Endothelial cell (in vitro differentiated cells): ENCODE measurements at places on chromosomes 3 and 15.

DNA sequence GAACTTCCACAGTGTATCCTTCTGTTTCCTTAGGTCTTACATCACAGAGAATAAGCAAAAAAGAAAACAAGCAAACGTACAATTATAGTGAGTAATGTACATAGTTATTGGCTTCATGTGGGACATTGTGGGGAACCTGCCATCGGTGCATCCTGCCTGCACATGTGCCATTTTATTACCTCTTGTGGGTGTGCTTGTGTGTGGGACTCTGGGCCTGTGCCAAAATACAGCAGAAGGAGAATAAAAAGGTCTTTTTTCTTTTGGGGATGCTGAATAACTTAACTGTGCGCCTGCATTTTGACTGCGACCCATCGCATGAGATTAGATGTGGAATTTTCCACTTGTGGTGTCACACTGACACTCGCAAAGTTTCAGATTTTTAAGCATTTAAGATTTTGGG lies 169.6 kb upstream of the DCBLD2 start:
- no peak for DNase-seq

- DNase-seq: peak; percentile 70
Observed at GRCh38 chr3:34106879-34107278, 308.4 kb downstream of the PDCD6IP start.

GRCh38 chr15:40092979-40093869 lies 15.5 kb downstream of the BMF start:
- DNase-seq: no peak

- DNase-seq: no peak
Observed at GRCh38 chr15:85497172-85497569, 116.8 kb downstream of the AKAP13 start.

- DNase-seq: peak; percentile 54
Observed at GRCh38 chr3:49017971-49018706, at the start of gene DALRD3. Gene DALRD3 (minus strand): TSS chr3:49018580. CDS start chr3:49018564, 16 bp downstream.

- DNase-seq: no peak
Observed at GRCh38 chr15:65082303-65082953, 5.9 kb downstream of the KBTBD13 start.

- DNase-seq: no peak
Observed at GRCh38 chr15:80559320-80559693, 135.8 kb upstream of the ABHD17C start.

DNA sequence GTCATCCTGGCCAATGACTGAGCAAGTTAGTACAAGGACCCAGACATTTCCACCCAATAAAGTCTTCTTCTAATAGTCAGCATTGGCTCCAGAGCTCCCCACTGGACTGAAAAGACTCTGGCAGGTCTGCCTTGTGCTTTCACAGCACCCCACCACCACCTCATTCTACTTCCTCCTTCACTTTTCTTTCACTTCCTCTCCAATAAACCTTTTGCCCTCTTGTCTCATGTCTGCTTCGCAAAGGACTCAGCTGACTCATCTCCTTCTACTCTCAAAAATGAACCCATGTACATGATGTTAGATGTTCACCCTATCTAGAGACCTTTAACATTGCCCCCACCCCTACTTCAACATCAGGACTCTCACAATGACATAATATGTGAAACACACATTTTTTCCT lies 181.0 kb upstream of the PPP2R3A start:
- DNase-seq: no peak

DNA sequence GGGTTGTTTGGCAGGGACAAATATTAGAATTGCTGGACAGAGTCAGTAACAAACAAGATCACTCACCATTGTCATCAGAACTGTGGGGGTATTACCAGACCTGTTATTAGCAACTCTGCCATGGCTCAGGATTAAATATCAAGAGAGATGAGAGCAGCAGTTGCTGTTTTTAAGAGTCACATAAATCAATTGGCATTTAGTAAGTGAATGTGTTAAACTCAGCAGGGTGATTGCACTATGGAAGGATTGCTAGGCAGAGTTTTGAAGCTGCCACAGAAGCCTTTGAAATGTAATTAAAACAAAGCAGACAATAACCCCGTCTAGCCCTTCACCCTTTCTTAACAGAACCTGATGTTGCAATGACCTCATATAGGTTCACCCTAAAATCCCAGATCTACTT lies 238.8 kb downstream of the GAP43 start:
- DNase-seq: no peak

GRCh38 chr3:197804511-197804910 lies 13.5 kb downstream of the LRCH3 start:
- no peak for DNase-seq

DNA sequence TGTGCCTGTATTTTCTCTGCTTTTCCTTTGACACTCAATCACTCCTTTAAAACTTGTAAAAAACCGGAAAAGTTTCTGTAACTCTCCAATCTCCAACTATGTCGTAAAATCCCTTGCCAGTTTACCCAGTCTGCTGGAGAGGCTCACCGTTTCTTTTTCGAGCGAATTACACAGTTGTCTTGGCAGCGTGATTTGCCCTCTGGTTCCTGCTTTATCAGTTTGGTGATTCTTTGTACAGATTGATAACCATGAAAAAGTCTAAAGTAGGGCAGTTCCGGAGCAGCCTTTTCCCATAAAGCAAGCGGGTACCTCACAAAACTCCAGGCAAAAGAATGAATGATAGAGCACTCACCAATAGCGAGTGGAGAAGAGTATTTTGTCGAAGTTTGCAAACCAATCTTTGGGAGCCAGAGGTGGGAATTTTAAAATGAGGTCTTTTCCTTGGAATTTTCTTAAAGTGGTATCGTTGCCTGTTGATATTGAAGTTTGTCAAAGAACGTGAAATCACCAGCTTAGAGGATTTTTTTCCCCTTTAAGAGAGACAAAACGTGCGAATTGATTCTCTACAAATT lies at the start of gene TTC23:
Gene TTC23, minus strand, starts transcription at position 312 of the 572 bp plus-strand sequence. CDS start 20,869 bp downstream, outside the sequence.
- DNase-seq: peak; percentile 19

GRCh38 chr15:73226093-73226814 lies 142.5 kb downstream of the HCN4 start:
- no peak for DNase-seq

GRCh38 chr15:69217381-69217780 lies 56.9 kb downstream of the GLCE start:
- no peak for DNase-seq

GRCh38 chr3:77931255-77932009 lies 891.5 kb downstream of the ROBO2 start:
- no peak for DNase-seq

DNA sequence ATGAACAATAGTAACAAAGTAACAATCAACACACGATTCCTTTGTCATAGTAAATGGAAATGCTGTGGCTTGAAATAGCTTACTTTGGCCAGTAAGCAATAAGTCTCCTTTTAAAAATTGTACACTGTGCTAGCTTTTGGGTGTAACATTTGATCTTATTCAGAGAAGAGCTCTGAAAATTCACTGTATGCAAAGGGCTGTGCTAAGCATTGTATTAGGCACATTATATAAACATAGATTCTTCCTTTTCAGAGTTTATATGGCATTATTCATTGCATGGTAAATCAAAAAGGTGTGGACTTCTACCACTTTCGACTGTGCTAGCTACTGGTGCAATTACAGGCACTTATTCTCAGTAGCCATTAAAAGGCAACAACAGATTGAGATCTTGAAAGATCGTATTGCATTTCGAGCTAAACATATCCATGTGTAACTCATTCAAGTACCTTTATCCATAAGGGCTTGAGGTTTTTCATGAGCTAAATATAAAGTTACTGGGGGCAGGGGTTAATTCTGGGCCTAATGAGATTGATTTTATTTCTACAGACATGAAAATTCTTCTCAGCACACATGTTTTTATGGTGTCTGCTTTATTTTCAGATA lies 246.8 kb downstream of the NR1D2 start:
- DNase-seq: no peak

- DNase-seq: no peak
Observed at GRCh38 chr3:184656458-184656828, 55.4 kb downstream of the MAGEF1 start.

- no peak for DNase-seq
Observed at GRCh38 chr3:134938029-134938525, 143.0 kb downstream of the EPHB1 start.

DNA sequence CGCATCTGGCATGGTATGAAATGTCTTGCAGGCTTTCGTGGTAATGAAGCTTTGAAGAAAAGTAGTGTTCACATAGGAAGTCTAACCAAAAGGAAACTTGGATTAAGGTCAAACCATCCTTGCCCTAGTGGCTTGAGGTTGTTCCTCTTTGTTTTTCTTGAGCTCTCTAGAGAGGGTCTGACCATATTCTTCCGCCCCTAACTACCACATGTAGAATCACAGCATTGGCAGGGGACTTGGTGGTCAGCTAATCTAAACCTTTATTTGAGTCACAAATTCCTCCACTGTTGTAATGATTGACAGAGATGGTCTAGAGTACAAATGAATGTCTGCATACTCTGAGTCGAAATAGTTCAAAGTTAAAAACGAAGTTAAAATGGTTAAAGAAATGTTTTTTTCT lies 39.1 kb upstream of the PHLDB2 start:
- DNase-seq: no peak

DNA sequence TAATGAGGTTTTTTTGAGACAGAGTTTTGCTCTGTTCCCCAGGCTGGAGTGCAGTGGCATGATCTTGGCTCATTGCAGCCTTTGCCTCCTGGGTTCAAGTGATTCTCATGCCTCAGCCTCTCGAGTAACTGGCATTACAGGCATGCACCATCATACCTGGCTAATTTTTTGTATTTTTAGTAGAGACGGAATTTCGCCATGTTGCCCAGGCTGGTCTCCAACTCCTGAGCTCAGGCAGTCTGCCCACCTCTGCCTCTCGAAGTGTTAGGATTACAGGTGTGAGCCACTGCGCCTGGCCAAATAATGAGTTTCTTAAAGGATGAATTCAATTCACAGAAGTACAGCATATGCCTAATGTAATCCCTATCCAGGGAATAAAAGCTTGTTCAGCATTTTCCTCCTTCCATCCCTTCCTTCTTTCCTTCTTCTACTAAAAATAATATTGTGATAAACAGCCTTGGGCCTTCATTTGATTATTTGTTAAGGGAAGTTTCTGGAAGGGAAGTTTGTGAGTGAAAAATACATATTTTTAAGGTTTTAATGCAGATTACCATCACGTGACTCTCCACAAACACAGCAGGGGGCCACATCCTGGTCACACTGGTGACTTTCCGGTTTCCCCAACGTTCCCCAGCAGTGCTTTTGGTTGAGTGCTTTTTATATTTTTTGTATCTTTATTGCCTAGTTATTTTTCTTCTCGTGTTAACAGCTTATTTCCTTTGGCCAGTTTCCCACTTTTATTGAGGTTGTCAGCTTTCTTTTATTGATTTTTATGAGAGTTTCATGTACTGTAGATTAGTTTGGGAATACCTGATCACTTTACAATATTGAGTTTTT lies 116.8 kb downstream of the USP13 start:
- DNase-seq: no peak

GRCh38 chr3:142115867-142116668 lies 33.3 kb downstream of the TFDP2 start:
- no peak for DNase-seq

DNA sequence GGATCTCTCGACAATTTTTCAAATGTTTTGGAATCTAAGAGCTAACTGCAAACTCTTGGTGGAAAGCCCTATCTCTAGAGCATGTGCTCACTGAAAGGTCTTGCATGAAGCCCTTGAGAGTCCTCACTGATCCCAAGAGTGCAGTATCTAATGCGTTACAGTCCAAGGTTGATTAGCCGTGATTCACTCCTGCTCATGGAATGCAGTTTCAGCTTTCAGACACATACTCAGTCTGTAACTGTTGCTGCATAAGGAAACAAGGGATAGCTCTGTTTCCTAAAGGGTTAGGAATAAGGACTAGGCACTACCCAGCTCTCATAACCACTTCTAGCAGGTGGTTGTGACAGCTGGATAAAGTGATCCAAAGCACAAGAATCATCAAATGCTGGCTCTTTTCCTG lies 687.4 kb upstream of the CFAP20DC start:
- DNase-seq: no peak

GRCh38 chr15:76274226-76274625 lies 37.0 kb downstream of the ETFA start:
- no peak for DNase-seq

- DNase-seq: no peak
Observed at GRCh38 chr3:3625544-3626271, 173.5 kb upstream of the LRRN1 start.

GRCh38 chr3:149042789-149043386 lies 43.4 kb downstream of the HLTF start:
- DNase-seq: no peak

GRCh38 chr3:189947948-189948723 lies 172.6 kb downstream of the P3H2 start:
- DNase-seq: peak; percentile 34

- DNase-seq: peak; percentile 22
Observed at GRCh38 chr15:51093839-51094605, 684 bp downstream of the TNFAIP8L3 start.

- no peak for DNase-seq
Observed at GRCh38 chr3:8660175-8661118, 15.8 kb upstream of the SSUH2 start.

GRCh38 chr15:88980498-88980897 lies 67.3 kb upstream of the MFGE8 start:
- no peak for DNase-seq

DNA sequence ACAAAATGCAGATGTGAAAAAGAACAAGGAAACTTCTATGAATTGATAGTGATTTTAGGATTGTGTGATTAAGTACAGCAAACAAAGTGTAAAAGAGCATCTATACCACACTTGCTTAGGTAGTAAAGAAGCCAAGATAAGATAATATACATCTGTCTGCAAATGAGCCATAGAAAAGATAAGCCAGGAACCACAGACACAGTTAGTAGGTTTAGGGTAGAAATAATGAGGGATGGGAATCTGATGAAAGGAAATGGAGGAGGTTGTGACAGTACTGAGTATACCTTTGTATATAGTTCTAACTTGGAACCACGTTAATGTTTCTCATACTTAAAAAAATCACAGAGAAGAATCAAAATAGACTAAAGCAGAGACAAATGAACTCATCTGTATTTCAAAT lies 54.0 kb downstream of the TCF12 start:
- no peak for DNase-seq

- no peak for DNase-seq
Observed at GRCh38 chr3:140523600-140523999, 154.3 kb upstream of the TRIM42 start.
